ENCODE measurements at places on chromosomes 1 and 21. TPM values are rescaled to one million over a fixed set of nuclear protein-coding genes. Genes with fewer than 3 reads are reported as not detected.

Gene RNU1-2
- total RNA-seq = not detected

Gene ANGPTL3
- total RNA-seq = not detected

Gene FAM177B
- total RNA-seq = not detected

Gene ZCCHC17
- total RNA-seq = 38.0 TPM

Gene IFFO2
- total RNA-seq = 36.8 TPM

Gene RC3H1
- 15.4 TPM for total RNA-seq

Gene COA6
- 37.7 TPM for total RNA-seq
